Activated CD4-positive, alpha-beta T cell treated with anti-CD3 and anti-CD28 coated beads, Interleukin-10, Interleukin-2, amounts not matched to agents 100 ng/mL and 50 ng/mL, durations not matched to agents 16 hours and 8 hours (primary cell): ENCODE measurements at places on chromosomes 7 and 10.

GRCh38 chr10:131694168-131694780 is 206.5 kb upstream of the PPP2R2D start:
- DNase-seq: no peak

DNA sequence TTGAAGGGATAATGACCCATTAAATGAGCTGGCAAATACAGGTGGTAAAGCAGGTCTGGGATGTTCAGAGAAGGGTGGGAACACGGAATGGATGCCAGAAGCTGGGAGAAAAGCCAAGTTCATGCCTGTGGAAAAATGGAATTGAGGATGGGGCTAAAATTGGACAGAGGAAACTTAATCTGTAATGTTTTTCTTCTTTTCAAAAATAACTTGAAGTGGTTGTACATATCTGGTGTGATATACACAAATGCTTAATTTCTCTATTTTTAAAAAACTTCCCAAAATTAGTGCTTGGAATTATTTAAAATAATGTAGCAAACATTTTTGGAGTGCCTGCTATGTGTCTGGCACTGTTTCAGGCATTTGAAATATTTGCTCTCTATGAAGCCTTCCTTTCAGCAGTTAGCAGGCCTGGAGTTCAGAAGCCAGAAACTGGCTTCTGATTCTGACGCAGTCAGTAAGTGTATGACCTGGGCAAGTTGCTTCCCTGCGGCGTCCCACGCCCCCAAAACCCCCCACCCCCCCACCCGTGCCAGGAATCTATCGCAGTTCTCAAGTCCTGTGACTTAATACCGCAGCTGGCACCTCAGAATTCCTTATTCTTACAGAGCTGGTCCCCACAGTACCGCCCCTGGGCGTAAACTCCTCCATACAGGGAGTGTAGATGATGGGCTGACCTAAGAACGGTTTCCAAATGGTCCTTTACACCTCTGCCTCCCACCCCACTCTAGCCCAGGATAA is 828 bp upstream of the MALSU1 start:
- DNase-seq: no peak

- no peak for DNase-seq
Measured at GRCh38 chr10:59098831-59099452, 77.5 kb upstream of the PHYHIPL start.

- peak; percentile 26 for DNase-seq
Measured at GRCh38 chr7:17991866-17992648, 35.6 kb downstream of the PRPS1L1 start.

GRCh38 chr7:13322126-13322525 is 634.7 kb downstream of the ARL4A start:
- DNase-seq: no peak

GRCh38 chr7:145718129-145718528 is 398.5 kb upstream of the CNTNAP2 start:
- no peak for DNase-seq

- no peak for DNase-seq
Measured at GRCh38 chr7:25095516-25096345, 29.3 kb downstream of the CYCS start.

DNA sequence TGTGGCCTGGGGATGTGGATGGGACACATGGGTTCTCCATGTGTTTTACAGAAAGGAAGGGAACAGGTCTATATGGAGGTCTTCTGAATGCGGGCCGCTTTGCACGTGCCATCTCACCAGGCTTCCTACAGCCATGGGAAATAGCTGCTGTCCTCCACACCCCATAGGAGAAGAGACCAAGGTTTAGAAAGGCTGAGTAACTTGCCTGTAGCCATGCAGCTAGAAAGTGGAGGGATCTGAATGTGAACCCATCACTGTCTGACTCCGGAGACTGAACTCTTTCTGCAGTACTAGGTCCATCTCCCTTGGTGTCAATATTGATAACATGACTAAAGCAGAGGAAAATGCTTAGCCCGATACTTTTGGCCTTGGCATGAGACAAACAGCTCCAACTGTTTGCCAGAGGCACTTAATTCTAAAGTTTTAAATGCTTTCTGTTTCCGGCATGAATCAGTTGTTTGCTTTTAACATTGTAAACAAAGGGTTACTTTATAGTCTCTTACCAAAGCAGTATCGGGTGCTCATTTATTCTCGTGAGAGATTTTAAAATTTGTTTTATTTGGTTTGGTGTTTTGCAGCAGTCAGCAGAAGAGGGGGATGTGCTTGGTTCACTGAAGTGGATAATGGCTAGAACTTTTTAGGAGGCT is 64.8 kb upstream of the LOXL4 start:
- DNase-seq: no peak

DNA sequence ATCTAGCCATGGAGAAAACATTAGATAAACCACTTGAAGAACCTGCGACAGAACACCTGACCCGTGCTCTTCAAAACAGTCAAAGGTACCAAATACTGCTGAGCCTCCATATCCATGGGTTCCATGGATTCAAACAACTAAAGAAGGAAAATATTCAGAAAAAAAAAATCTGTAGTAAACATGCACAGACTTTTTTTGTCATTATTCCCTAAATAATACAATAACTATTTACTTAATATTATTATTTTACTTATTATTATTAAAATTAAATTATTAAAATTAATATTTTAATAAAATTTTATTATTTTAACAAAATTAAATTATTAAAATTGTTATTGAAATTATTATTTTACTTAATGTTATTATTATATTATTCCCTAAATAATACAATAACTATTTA is 101.0 kb upstream of the PDE1C start:
- DNase-seq: no peak

GRCh38 chr10:45420453-45421192 is 46.6 kb downstream of the ALOX5 start:
- DNase-seq: peak; percentile 71

- DNase-seq: no peak
Measured at GRCh38 chr7:84904561-84904960, 282.3 kb downstream of the SEMA3D start.

GRCh38 chr10:86969421-86970041 is 1.2 kb downstream of the ADIRF start:
- no peak for DNase-seq

DNA sequence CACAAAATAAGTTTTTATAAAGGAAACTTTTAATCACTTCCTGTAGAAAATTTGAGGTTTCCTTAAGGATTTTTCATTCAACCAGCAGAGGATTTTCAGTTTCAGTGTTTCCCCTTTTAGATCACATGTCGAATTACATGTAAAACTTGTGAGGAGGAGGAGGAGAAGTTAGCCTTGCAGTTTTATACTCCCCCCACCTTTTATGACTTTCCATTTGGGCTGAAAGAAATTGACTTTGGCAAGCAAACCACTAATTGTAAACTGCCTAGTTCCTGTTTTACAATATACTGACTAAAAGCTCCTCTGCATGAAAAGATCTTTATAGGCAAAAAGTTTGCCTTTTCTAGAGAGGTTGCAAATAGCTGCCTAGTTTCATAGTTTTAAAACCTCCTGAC is 3.0 kb downstream of the BAMBI start:
- no peak for DNase-seq

- DNase-seq: no peak
Measured at GRCh38 chr7:76009672-76010600, 15.5 kb upstream of the TMEM120A start.
